NCI-H1436 treated with DMSO at 0.1 percent for 48 hours (cell line): ENCODE measurements at places on chromosomes 5 and 9.

DNA sequence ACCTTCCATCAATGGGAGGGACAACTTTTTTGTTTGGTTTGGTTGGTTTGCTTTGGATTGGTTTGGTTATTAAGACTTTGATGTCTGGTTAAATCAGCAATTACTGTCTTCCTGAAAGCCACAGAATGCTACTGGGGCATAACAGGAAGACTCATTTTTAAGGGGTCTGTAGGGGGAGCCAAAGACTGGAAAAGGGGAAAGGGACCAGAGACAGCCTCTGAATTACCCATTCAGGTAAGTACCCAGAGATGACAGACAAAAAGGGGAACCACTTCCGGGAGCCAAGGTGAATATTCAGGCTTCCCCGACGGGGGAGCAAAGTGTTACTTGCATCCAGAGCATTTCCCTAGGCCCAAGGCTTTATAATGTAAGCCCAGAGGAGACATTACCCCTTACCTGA lies 4.6 kb upstream of the FEM1C start:
- DNase-seq = no peak

DNA sequence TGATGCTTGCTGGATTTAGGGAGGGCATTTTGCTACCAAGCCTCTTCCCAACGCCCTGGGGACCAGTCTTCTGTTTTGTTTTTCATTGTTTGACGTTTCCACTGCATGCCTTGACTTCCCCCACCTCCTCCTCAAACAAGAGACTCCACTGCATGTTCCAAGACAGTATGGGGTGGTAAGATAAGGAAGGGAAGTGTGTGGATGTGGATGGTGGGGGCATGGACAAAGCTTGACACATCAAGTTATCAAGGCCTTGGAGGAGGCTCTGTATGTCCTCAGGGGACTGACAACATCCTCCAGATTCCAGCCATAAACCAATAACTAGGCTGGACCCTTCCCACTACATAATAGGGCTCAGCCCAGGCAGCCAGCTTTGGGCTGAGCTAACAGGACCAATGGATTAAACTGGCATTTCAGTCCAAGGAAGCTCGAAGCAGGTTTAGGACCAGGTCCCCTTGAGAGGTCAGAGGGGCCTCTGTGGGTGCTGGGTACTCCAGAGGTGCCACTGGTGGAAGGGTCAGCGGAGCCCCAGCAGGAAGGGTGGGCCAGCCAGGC lies 23.0 kb downstream of the PCDHGC5 start:
- no peak for DNase-seq

GRCh38 chr5:80268916-80269315 lies 13.1 kb upstream of the SERINC5 start:
- no peak for DNase-seq

- no peak for DNase-seq
Measured at GRCh38 chr5:6704361-6704851, 8.8 kb upstream of the TENT4A start.

DNA sequence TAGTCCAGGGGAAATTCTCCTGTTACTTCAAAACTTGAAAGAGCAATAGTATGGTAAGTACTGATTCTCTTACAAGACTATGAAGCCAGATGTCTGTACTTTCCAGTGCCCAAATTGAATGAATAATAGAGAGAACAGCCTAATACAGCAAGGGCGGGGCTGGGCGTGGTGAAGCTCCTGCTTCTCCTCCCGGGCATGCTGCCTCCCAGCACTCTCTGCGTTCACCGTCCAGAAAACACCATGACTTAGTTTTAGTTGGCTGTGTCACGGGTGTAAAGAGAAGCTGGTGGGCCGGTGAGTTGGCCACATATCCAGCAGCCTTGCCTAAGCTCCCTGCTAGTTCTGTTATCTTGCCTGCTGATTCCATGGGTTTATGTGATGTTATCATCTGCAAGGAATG lies 40.7 kb upstream of the ADAMTS2 start:
- DNase-seq = no peak

GRCh38 chr9:33082538-33083326 lies 6.3 kb upstream of the SMU1 start:
- DNase-seq = no peak

DNA sequence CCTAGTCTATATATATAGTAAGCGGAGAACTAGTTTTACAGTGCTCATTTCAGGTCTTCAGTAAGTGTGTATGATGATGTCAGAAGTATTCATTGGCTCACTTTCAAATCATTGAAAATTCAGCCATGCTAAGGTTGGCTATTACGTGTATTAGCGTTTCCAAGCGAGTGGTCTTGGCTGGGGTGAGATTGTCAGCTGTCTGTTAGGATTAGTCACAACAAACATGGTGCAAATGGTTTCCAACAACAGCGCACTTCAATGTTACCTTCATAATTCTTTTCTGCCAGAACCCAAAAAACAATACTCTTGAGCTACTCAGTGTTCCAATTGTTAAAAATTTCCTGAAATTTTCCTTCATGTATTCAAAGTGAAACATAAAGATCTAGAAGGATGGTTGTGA lies 283.0 kb downstream of the AOPEP start:
- no peak for DNase-seq

DNA sequence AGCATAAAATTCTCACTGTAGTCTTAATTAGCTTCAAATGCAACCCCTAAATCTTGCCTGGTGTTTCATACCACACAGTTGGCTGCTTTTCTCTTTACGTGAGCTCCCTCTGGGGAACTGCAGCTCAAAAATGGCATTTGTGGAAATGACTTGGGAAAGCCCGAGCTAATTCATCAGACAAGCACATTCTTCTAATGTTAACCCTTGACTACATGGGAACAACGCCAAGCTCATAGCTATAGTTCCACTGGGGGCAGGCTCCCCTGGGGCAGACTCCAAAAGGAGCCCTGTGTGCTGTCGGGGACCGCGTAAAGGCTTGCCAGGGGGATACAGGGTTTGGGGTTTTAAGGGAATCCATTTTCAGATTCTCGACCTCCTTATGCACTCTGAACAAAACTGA lies 301.4 kb upstream of the DAP start:
- no peak for DNase-seq

- no peak for DNase-seq
Measured at GRCh38 chr5:52985306-52985705, 3.8 kb upstream of the ITGA2 start.

- DNase-seq = no peak
Measured at GRCh38 chr5:134989266-134989830, 21.6 kb downstream of the CATSPER3 start.

DNA sequence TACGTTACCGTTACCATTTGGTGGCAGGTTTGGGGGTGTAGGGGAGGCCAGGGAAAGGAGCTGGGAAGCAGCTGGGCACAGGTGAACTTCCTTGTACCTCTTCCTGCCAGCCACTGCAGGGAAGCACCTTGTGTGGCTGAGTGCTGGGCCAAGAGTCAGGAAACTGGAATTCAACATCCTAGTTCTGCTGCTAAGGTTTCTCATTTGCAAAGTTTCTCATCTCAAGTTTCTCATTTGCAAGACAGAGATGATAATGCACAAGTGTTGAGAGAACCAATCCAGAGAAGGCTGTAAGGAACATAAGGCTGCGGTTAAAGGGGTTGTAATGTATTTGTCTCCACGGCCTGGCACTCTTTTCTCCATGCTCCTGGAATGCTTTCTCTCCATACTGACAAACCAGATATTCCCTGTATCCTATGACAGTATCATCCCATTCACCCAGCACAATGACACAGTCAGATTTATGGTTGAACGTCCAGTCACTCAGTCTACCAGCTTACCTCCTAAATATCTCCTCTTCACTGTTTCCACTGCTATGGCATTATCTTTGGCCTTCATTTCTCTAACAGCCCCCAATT lies 33.6 kb upstream of the LARP1 start:
- DNase-seq = no peak

DNA sequence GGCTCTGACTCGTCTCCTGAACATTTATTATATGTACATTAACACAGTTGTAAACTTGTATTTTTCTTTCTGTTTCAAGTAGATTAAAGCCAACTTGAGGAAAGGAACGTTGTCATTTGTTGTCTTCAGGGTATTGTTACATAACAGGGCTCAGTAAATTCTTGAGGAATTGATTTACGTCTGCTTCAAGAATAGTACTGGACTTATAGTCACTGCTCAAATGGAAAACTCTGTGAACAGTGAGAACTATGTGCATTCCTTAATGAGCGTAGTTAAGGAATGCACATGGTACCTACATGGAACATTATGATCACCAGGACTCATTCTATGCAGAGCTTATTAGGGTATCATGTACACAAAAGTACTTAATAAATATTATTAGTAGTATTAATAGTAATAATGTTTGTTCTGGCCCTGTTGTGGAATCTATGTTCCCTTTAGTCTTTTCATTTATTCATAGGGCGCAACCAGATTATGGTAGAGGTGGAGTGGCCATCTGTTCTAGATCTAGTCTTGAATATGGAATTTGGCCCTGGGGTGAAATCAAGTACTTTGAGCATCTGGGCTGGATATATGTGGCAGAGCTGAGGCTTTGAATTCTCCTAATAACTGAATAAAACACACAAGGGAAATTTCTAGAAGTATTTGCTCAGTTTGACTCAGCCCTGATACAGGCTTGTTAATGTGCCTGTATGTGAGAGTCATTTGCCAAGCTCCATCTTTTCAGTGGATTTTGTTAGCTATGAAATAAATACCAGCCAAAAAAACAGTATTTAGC lies 108.6 kb upstream of the SH3GL2 start:
- no peak for DNase-seq

DNA sequence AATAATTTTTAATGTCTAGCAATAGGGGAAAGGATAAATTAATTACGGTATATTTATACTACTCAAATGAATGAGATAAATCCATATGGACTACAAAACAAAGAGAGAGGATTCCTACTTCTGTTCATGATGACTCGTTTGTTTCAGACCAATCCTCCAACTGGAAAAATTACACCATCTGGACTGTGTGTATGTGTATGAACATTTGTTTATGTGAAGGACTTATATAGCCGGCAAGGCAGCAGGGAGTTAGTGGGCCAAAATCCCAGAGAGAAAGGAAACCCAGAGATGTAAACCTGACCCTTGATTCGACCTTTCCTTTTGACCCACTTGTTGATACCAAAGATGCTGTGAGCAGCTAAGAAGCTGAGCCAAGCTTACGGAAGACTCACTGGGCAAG lies 20.1 kb downstream of the PDE6A start:
- no peak for DNase-seq
